Kidney (tissue), 22 donors: ENCODE measurements at places on chromosomes 7 and 10. TPM values are rescaled to one million over a fixed set of nuclear protein-coding genes. Genes with fewer than 3 reads are reported as not detected.

The IFIT2 gene
- total RNA-seq: 12.2 TPM

The OR2A14 gene
- total RNA-seq: not detected

The C10orf53 gene
- not detected for total RNA-seq

The MTPN gene
- 101 TPM for total RNA-seq

DNA sequence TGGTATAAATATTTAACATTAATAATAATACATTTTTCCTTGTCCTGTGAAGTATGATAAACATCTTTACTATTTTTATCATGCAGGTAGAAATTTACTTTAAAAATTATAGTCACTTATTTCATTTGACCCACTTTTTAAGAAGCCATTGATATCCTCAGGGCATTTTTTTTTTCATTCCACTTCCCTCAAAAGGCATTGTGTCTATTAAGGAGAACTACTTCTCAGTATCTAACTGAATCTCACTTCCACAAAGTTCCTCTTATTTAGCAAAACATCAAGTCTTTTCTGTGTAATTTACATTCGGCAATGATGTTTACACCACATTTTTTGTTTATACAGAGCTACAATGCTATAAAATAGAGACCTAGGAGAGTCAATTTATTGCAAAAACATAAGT, 388.2 kb upstream of the AKR1E2 start:
- no peaks in the 10 kb centered on the region for H3K36me3 ChIP-seq
- no peak overlapping the region for H3K27ac ChIP-seq
- no peaks in the 10 kb centered on the region for H3K27me3 ChIP-seq
- DNase-seq: no peak

- H3K4me1 ChIP-seq: no peaks in the 10 kb centered on the region
- H3K27ac ChIP-seq: no peak overlapping the region
- no peaks in the 10 kb centered on the region for H3K27me3 ChIP-seq
- H3K4me3 ChIP-seq: no peak overlapping the region
- peaks cover 14% of the 10 kb centered on the region for H3K36me3 ChIP-seq
- DNase-seq: no peak
Measured at GRCh38 chr7:738723-739454, 11.8 kb upstream of the PRKAR1B start.
